ENCODE measurements at places on chromosomes 1 and 21.

DNA sequence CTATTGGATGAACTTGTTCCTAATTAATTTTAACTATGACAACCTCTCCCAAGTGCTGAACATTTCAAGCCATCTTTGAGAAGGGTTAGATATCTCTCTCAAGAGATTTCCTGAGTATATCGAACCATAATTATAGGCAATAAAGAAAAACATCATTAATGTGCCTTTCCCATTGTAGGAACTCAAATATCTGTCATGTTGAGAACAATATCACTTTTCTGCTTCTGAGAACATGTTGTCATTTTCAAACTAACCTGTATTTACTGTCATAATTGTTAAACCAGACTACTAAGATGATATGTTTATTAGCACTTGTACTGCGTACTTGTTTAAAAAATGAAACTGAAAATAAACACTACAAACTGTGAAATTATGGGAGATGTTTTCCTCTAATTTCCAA lies 4.3 kb downstream of the EPS15 start:
- DNase-seq, result no peak

GRCh38 chr1:100643471-100644196 lies 75.9 kb upstream of the VCAM1 start:
- peak; percentile 7 for DNase-seq

- no peak for DNase-seq
Measured at GRCh38 chr21:36321325-36322082, 1.5 kb downstream of the MORC3 start.

DNA sequence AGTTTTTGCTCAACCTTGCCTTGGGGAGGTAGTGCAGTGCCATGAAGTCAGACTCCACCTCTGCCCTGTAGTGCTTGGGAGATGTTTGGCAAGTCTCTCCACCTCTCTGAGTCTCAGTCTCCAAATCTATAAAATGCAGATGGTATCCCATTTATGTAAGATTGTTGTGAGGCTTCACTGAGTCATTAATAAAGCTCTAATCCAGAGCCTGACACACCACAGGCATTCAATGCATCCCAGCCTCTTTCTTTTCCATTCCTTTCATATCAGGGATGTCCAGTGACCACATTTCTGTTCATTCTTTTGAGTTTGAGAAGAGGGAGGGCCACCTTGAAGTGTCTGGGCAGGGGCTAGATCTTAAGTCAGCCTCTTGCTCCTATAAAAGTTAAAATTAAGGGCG lies 37.6 kb upstream of the LMO4 start:
- DNase-seq, result no peak

- DNase-seq, result no peak
Measured at GRCh38 chr21:35044128-35044527, 5.0 kb downstream of the RUNX1 start.

GRCh38 chr1:1065265-1065939 lies 8.7 kb downstream of the RNF223 start:
- no peak for DNase-seq

DNA sequence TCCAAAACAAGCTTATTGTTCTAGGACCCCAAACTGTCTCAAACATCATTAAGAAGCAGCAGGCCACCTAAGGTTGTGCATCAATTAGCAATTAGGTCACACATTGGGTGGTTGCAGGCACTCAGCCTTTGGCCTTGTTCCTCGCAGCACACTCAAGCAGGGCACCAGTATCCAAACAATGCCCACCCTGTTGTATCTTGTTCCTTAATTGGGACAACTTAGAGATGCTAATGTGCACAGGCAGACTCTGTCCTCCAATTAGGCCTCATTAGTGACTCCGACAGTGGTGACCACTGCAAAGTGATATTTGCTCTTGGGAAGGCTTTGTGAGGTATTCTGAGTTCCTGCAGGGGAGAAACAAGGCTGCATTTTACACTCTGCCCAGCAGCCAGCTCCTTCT lies 515.1 kb upstream of the PTBP2 start:
- DNase-seq, result no peak

GRCh38 chr1:112762541-112763500 lies 47.7 kb upstream of the PPM1J start:
- DNase-seq, result no peak

- DNase-seq, result no peak
Measured at GRCh38 chr1:159532922-159533321, 2.9 kb downstream of the OR10J5 start.

- no peak for DNase-seq
Measured at GRCh38 chr1:161066694-161067093, 3.0 kb downstream of the ARHGAP30 start.

- DNase-seq, result no peak
Measured at GRCh38 chr1:68231627-68232288, 565 bp downstream of the WLS start.

DNA sequence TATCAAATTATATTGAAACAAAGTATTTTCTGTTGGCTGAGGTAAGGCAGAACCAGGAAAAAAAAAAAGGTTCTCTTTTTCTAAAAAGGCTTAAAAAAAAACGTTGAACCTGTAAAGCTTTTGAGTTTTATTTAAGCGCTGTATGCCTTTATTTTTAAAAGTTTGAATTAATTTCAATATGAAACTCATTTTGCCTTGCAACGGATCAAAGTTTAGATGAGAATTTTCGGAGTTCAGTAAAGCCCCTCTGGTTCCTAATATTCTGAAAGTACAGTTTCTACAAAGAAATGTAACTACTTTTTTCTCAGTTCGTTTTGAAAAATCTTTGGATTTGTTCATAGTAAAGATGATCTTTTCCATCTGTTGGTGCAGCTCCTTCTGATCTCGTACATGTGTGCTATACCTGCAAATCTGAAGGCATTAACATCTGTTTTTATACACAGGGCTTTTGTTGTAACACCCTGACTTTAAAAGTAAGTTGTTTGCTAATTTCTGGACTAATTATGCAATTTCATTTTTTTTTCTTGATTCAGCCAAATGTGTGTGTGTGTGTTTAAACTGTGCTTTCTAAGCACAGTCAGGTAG lies 1.7 kb downstream of the ZBTB18 start:
- no peak for DNase-seq

GRCh38 chr1:184739796-184740195 lies 14.9 kb downstream of the EDEM3 start:
- no peak for DNase-seq

- no peak for DNase-seq
Measured at GRCh38 chr1:159204161-159205141, at the start of gene ACKR1. Gene ACKR1 (plus strand): TSS chr1:159204875. CDS start chr1:159204960, 85 bp downstream.

GRCh38 chr1:68459796-68460195 lies 10.0 kb upstream of the RPE65 start:
- no peak for DNase-seq

DNA sequence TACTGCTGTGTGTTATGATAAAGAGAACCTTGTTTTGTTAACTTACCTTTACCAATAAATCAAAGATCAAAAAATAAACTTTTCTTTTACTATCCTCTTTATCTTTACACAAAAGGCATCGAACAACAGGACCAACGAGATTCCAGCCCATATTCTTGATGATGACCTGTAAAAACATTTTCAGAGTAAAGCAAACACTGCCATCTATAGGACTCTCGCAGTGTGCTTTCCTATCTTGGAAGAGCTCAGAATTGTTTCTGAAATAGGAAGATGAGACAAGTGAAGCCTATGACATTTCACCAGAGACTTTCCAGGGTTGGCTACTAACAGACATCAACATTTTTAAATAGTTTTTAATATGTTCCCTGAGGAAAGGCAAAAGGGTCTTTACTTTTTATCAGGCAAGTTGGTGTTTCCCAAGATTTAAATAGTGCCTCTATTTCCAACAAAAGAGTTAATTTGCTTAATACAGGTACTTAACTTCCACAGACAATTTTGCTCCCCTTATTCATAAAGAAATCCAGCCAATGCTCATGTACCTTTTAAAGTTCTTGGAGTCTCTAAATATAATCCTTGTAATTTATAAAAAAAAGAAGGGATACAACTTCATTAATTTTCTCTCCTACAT lies 7.3 kb downstream of the GLMN start:
- no peak for DNase-seq

GRCh38 chr1:43300378-43301094 lies at the start of gene TIE1:
Gene TIE1 (plus strand): TSS chr1:43300982. CDS start chr1:43301072, 90 bp downstream.
- DNase-seq, result no peak

GRCh38 chr1:168608796-168609715 lies 32.7 kb downstream of the XCL1 start:
- DNase-seq, result no peak

GRCh38 chr1:30145723-30146303 lies 577.6 kb downstream of the MATN1 start:
- DNase-seq, result no peak

DNA sequence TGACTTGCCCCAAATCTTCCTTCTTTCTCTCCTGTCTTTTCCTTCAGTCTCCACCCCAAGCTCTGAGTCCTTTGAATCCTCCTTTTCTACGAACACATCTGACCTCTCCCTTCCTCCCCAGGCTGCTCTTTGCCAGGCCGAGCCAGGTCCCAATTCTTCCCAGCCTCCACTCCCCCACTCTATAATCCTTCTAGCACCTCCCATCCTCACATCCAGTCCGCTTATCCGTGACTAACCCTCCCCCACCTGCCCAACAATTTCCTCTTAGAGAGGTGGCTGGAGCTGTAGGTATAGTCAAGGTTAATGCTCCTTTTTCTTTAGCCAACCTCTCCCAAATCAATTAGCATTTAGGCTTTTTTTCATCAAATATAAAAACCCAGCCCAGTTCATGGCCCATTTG lies 9.5 kb upstream of the HPDL start:
- no peak for DNase-seq

- DNase-seq, result no peak
Measured at GRCh38 chr1:62346886-62347285, 27.7 kb upstream of the KANK4 start.

DNA sequence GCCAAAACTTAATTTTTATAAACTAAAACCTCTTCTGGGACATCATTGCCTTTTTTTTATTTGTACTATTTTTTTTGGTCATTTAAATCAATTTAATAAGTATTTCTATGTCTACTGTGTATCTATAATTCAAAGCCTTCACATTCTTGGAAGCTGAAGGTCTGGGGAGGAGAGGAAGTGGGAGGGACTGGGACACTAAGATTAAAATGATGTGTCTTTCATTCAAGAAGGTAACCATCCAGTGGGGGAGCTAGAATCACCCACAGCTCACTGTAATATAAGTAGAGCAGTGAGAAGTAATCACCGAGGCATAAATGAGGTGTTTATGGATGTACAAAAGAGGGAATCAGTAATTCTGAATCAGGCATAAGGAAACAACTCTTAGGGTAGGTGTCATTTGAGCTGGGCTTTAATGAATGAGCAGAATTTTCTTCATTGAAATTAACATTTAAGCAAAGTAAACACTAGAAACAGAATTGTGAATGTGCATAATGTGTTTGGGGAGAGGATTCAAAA lies 52.8 kb downstream of the PTGER3 start:
- DNase-seq, result no peak

- no peak for DNase-seq
Measured at GRCh38 chr1:243291292-243291691, 35.5 kb downstream of the SDCCAG8 start.

GRCh38 chr21:35002879-35003722 lies 46.0 kb downstream of the RUNX1 start:
- DNase-seq, result no peak

GRCh38 chr21:30695956-30696355 lies 22.6 kb downstream of the KRTAP21-3 start:
- no peak for DNase-seq

DNA sequence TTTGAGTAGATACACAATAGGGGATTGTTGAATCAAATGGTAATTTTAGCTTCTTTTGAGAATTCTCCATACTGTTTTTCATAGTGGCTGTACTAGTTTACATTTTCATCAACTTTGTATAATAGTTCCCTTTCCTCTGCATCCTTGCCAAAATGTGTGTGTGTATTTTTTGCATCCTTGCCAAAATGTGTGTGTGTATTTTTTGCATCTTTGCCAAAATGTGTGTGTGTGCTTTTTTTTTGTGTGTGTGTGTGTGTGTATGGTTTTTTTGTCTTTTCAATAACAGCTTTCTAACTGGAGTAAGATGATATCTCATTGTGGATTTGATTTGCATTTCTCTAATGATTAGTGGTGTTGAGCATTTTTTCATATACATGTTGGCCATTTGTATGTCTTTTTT lies 105.4 kb downstream of the ATP6V1G3 start:
- no peak for DNase-seq

DNA sequence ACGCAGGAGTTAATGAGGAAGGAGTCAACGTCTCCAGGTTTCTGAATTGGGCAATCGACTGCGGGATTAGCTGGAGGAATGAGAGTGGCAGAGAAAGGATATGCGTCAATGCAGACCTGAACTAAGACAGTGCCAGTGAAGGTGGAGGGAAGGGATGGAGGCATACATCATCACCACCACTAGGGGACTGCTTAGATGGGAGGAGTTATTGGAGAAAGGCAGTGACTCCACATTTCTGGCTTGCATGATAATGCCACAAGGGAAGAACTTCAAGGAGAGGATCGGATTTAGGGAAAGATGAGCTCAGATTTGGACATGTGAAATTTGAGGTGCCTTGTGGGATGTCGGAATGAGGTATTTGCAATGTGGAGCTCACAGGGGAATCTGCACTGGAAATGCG lies 17.5 kb downstream of the VASH2 start:
- DNase-seq, result no peak

GRCh38 chr21:39125752-39126485 lies 57.3 kb downstream of the PSMG1 start:
- peak; percentile 42 for DNase-seq

DNA sequence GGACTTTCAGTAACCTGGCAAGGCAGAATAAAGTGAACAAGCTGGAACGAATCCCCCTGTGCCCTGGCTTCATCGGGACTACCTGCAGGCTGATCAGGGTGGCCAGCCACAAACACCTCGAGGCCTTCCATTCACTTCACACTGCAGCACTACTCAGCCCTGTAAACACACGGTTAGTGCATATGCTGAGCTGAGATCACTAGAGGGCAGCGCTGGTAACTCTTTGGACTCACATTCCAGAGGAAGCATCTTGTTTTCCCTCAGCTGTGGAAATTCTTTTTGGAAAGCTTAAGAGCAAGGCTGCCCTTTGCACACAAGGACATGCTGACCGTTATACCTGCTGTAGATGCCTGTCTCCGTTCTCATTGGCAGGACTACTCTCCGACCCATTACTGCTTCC lies 32.1 kb downstream of the PCSK9 start:
- DNase-seq, result no peak

- no peak for DNase-seq
Measured at GRCh38 chr1:64980745-64981600, 14.6 kb upstream of the JAK1 start.
